Stimulated activated CD4-positive, alpha-beta T cell treated with anti-CD3 and anti-CD28 coated beads, Interleukin-1b, Interleukin-23, amount 100 ng/mL, for 1 hour (primary cell): ENCODE measurements at places on chromosomes 2 and 18.

DNA sequence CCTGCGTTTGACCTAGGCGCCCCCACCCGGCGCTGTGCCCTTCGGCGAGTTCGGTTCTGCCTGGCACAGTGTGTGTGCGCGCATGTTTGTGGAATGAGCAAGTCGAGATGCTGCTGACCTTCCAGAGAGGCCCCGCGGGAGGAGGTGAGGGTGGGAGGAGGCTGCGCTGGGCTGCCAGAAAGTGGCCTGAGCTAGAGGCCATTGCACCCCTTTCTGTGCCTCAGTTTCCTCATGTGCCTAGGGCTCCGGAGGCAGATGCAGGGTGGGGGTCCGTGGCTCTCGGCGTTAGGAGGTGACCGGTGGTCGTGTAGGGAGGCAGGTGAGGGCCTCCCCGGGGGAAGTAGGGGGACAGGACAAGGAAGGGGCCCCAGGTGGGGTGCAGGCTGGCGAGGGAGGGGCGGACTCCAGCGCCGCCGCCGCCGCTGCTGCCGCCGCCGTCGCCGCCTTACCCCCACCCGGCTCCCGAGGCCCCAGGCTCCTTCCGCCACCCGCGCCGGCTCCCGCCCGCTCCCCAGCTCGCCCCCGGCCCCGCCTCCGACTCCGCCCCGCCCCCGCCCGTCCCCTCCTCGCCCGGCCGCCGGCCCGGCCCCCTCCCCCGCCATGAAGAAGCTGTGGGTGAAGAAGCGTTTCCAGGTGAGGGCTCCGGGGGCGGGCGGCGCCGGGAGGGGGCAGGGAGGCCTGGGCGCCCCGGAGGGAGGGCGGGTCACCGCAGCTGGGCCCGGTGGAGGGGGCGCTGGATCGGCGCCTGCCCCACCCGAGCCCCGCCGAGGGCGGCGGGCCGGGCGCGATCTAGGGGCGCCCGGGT lies 7.0 kb downstream of the SPEG start:
- DNase-seq = peak; percentile 23

- no peak for DNase-seq
Observed at GRCh38 chr18:70418546-70419311, 129.9 kb downstream of the SOCS6 start.

GRCh38 chr2:77397763-77398162 lies 124.4 kb downstream of the LRRTM4 start:
- no peak for DNase-seq

- DNase-seq = no peak
Observed at GRCh38 chr2:228059735-228060134, 121.8 kb downstream of the SPHKAP start.

- no peak for DNase-seq
Observed at GRCh38 chr2:100824842-100825241, 4.9 kb downstream of the NPAS2 start.

DNA sequence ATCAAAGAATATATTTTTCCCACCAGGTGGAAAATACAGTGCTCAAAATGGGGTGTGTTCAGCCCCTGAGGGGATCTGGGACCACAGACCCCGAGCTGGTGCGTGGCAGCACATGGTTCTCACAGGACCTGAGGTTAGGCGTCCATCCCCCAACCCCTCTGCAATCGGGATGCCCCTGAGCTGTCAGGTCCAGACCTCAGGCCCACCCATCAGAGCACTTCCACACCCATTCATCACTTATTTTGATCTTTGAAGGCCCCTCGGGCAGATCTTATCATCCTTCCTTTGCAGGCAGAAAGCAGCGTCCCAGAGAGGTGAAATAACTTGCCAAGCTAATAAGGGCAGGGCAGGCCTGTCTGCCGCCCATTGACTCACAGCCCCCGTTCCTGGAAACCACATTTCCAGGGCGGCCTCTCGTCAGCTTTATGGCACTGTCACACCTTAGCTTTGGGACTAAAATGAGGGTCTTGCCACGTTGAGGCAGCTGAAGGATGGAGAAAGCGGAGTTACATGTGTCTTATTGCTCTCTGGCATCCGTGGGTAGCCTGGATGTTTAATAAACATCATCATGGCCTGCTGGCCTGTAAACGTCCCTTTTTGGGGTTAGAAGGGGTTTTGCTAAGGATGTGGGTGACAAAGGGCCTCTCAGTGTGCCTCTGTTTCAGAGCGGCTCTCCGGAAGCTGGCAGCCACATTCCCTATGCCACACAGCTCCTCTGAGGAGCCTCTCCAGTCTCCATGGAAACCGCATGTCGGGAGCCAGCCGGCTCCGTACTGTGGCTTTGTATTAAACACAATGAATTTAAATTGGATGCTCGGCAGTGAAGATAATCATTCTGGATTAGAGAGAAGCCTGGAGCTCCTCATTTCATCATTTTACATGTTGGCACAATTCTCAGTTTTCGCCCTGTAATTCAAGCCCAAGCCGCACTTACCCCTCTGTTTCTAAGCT lies 58.3 kb upstream of the MAPRE3 start:
- DNase-seq = no peak

- DNase-seq = no peak
Observed at GRCh38 chr2:64844087-64844486, 145.1 kb upstream of the SLC1A4 start.

DNA sequence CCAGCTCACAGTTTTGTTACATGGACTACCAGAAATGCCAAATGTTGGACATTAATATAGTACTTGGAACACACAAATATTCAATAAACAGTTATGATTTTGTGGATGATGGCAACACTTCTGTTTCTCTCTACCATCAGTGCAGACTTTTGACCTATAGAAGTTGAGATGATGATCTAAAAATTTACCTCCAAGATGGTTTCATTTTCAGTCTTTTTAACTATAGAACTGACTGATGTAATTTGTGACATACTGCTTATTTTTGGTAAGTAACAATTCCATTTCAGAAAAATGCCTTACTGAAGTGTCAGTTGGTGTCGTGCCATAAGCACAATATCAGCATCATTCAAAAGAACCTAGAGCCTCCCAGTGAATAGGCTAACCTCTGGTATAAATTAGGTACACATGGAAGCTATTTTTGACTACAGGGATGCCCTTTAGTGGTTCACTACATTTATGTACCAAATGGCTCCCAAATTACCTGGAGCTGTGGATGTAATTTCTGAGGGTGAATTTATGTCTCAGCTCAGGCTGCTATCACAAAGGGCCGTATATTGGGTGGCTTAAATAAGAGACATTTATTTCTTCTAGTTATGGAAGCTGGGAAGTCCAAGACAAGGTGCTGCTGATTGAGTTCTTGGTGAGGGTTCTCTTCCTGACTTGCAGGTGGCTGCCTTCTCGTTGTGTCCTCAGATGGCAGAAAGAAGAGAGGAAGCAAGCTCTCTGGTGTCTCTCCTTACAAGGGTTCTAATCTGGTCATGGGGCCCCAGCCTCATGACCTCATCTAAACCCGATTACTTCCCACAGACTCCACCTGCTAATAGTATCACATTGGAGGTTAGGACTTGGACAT lies 66.5 kb downstream of the ALPK2 start:
- DNase-seq = no peak

DNA sequence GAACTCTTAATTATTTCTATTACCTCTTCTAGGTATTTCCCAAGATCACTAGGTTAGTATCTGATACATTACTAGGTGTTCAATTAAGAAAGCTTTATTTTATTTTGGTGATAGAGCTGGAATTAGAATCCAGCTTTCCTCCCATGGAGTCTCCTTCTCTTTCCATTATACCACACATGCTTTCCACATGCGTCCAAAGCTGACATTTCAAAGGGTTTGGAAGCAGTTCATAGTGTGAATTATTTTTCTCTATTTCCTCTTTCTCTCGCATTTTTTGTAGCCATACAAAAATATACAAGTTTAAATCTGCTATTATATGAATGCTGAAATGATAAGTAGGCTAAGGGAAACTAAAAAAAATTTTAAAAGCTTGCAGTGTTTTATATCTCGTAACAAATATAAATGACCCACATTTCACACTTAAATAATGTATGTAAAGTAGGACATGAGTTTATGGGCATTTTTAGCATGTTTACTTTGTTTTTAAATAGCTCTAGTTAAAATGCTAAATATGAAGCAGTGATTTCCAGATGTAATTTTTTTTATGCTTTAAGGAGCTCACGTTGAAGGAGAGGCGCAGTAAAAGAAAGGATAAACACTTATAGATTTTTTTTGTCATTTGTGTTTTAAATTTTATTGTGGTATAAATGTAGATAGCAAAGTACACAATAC lies 20.1 kb downstream of the ZC3H6 start:
- DNase-seq = no peak

- no peak for DNase-seq
Observed at GRCh38 chr2:98293030-98293429, 53.2 kb upstream of the CNGA3 start.
